ENCODE measurements at places on chromosomes 16 and 17.

- no peak for DNase-seq
These were observed 273.0 kb upstream of the TBX2 start for GRCh38 chr17:61126473-61127249.

GRCh38 chr16:12421688-12422087 lies 382.0 kb downstream of the CPPED1 start:
- DNase-seq: no peak

GRCh38 chr17:7011942-7012254 lies 526 bp upstream of the RNASEK start:
- DNase-seq: no peak

DNA sequence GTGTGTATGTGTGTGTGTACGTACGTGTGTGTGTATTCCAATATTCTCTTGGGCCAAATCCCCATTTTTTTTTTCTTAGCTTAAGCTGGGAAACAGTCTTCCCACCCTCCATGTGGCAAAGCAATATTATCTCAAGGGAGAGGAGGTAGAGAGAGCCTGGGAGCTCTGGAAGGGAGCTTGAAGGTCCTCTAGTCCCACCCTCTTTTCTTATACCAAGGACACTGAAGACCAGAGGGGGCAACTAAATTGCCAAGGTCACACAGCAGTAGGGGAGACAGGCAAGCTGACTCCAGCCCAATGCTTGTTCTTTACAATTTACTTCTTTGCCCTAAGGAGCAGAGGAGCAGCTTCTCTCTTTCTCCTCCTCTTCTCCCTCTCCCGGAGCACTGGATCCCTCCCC lies 6.8 kb downstream of the SRCIN1 start:
- DNase-seq: no peak

- no peak for DNase-seq
These were observed 130.0 kb downstream of the CYB561 start for GRCh38 chr17:63316100-63316499.

DNA sequence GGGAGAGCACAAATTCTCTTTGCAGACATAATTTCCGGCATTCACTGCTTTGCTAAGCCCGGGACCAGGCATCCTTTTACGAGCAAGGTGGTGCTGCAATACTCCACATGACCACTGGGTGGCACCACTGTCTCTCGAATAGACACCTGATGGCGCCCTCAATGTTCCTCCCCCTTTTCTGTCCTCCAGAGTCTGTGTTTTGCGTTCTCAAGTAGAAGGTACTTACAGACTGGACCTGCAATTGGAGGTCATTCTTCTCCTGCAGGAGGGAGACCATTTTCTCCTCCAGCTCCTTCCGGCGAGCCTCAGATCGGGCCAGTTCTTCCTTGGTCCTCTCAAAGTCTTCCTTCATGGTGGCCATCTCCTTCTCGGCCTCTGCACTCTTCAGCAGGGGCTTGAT lies 45.2 kb downstream of the MYH13 start:
- peak; percentile 51 for DNase-seq

Measured in stimulated activated CD8-positive, alpha-beta memory T cell treated with anti-CD3 and anti-CD28 coated beads, Interleukin-2, amount 100 ng/mL, for 48 hours (primary cell).